ENCODE measurements at places on chromosomes 16 and 17. TPM values are rescaled to one million over a fixed set of nuclear protein-coding genes. Genes with fewer than 3 reads are reported as not detected.

The HOXB6 gene
- 8.8 TPM for polyA plus RNA-seq

The KRT39 gene
- not detected for polyA plus RNA-seq

The MNT gene
- polyA plus RNA-seq: 4.1 TPM

The TNS4 gene
- polyA plus RNA-seq: not detected

The NKD1 gene
- not detected for polyA plus RNA-seq

The TMEM220 gene
- polyA plus RNA-seq: 2.1 TPM

The SDR42E1 gene
- 0.08 TPM for polyA plus RNA-seq

The OTOA gene
- 0.05 TPM for polyA plus RNA-seq

The TERB1 gene
- not detected for polyA plus RNA-seq

The MYO15A gene
- polyA plus RNA-seq: 0.46 TPM

DNA sequence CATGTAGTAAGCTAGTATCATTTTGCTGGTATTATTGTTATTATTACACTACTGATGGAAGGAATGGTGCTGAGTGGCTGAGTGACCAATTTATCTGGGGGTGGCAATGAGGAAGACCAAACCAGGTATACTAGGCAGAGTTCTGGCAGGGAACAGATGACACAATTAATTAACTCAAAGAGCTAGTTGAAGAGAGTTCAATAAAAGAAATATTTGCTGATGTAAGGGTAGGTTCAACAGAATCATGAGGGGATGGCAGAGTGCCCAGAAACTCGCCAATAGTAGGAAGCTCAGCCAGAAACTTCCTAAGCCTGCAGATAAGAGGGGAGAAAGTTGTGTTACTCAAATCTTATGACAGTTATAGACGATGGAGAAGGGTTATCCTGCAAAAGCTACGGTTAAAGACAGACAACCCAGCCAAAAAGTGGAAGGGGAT lies 352.5 kb downstream of the KCNJ2 start:
- DNase-seq: peak; percentile 72

GRCh38 chr17:45729294-45729907 lies 54.7 kb upstream of the CRHR1 start:
- no peak for DNase-seq

- no peak for DNase-seq
Measured at GRCh38 chr17:58047376-58048150, 35.7 kb upstream of the DYNLL2 start.

DNA sequence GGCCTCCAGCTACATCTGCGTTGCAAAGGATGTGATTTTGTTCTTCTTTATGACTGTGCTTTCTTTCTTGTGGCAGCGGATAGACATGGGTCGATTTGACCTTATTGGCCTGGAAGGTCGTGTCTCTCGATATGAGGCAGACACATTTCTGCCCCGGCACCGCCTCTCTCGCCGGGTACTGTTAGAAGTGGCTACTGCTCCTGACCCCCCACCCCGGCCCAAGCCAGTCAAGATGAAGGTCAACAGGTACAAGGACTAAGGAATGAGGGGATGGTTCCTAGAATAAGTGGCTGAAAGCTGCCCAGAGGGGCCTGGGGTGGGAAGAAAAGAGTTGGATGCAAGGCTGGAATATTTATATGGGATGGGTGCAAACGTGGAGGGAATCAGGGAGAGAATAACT lies 21.1 kb downstream of the SRCAP start:
- no peak for DNase-seq

GRCh38 chr17:50501054-50501453 lies 7.2 kb upstream of the MYCBPAP start:
- peak; percentile 42 for DNase-seq

GRCh38 chr17:78250891-78251772 lies 19.7 kb downstream of the TMEM235 start:
- DNase-seq: peak; percentile 78

GRCh38 chr17:34598161-34598776 lies 18.9 kb downstream of the TMEM132E start:
- no peak for DNase-seq

DNA sequence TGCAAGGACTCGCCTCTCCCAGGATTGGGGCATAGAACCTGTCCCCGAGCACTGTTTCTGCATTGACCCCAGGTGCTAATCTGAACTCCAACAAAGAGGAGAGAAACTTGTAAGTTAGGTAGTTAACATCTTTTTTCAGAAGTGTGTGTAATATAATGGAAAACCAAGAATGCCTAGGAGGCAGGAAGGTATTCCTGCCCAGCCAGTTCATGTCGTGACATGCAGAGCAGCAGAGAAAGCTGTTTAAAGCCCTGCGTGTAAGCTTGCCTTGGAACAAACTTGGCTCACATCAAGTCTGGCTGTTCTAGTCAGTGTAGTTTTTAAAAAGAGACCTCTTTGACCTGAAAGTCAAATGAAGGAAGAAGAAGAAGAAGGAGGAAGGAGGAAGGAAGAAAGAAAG lies 2.1 kb upstream of the GNA13 start:
- DNase-seq: no peak

GRCh38 chr16:66084306-66084705 lies 282.2 kb upstream of the CDH5 start:
- DNase-seq: no peak

- DNase-seq: no peak
Measured at GRCh38 chr17:681738-682529, 32.7 kb downstream of the VPS53 start.

DNA sequence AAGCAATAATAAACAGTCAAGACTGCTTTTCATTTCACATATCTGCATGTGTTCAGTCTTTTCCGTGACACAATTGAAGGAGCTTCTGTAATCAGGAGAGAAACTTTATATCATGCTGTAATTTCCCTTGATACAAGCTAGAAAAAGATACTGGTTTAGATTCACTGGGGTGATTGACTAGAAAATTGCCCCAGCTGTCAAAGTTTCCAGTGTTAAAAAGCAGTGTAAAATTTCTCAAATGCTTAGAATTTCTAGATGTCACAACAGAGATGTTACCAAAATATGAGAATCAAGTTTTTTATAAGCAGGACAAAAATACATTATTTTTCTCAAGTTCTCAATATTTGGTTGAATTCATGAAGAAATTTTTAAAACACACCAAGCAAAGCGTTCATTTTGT lies 292.4 kb upstream of the HSBP1 start:
- no peak for DNase-seq

GRCh38 chr17:80259457-80260068 lies 1.1 kb upstream of the RNF213 start:
- DNase-seq: no peak

GRCh38 chr16:50821586-50821985 lies 79.7 kb downstream of the CYLD start:
- DNase-seq: no peak

- DNase-seq: no peak
Measured at GRCh38 chr16:28958216-28958615, 7.5 kb downstream of the NFATC2IP start.

DNA sequence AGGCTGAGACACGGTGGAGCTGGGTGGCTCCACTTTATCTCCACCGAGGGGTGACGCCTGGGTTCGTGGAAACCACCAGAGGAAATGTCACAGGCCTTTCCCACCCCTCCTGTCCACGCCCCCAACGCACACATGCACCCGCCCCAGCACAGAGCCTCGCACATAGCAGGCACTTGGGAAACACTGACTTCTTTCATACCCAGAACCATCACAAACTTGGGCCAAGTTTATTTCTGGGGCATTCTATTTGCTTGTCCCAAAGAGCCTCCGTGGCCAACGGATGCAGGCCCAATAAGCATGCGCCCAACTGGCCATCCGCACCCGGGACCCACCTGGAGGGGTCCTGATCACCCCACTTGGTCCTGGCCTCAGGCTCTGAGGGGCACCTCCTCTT lies 3.3 kb downstream of the BCAR1 start:
- no peak for DNase-seq

- no peak for DNase-seq
Measured at GRCh38 chr17:72259922-72260321, 139.1 kb downstream of the SOX9 start.

- DNase-seq: no peak
Measured at GRCh38 chr17:73343739-73344454, 32.1 kb upstream of the CDC42EP4 start.

GRCh38 chr16:78650339-78651074 lies 551.1 kb downstream of the WWOX start:
- DNase-seq: no peak

GRCh38 chr16:79690159-79690558 lies 89.6 kb upstream of the MAF start:
- no peak for DNase-seq

DNA sequence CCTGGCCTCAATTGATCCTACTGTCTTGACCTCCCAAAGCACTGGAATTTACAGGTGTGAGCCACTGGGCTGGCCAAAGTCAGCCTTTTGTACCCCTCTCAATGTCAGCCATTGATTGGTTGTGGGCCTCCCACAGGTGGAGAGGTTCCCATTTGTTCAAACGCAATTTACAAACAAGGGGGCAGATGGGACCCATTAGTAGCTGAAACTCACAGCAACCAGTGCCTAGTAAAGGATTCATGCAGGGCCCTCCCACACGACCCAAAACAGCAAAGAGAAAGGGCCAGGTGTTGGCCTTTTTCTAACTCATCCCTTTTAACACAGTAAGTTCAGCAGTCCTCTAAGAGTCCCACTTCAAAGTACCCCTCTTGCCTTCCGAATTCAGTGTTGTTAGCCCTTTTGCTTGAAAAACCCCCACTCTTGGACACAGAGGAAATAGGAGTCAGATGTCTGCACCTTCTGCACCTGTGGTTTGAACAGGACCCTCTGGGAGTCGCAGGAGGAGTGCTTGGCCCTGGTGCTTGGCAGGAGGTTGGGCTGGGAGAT lies 89.2 kb downstream of the PITPNC1 start:
- DNase-seq: no peak

GRCh38 chr16:2438121-2438520 lies 8.9 kb downstream of the CCNF start:
- no peak for DNase-seq

GRCh38 chr16:72847187-72848027 lies 200.5 kb downstream of the ZFHX3 start:
- peak; percentile 32 for DNase-seq

DNA sequence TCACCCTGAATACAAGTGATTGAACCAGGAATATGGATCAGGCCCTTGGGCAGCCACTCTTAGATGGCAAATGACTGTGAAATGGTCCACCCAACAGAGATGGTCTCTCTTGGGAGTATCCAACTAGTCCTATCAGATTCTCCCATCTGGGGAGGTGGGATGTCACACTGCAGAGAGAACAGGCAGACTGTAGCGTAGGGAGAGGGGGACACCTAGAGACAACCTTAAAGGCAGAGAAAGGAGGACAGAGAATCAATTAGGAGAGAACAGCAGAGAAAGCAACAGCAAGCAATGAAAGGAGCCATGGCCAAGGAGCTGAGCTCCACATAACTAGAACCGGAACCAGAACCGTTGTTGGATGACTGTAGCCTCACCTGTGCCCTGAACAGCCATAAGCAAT lies 37.2 kb downstream of the IQCK start:
- DNase-seq: no peak

DNA sequence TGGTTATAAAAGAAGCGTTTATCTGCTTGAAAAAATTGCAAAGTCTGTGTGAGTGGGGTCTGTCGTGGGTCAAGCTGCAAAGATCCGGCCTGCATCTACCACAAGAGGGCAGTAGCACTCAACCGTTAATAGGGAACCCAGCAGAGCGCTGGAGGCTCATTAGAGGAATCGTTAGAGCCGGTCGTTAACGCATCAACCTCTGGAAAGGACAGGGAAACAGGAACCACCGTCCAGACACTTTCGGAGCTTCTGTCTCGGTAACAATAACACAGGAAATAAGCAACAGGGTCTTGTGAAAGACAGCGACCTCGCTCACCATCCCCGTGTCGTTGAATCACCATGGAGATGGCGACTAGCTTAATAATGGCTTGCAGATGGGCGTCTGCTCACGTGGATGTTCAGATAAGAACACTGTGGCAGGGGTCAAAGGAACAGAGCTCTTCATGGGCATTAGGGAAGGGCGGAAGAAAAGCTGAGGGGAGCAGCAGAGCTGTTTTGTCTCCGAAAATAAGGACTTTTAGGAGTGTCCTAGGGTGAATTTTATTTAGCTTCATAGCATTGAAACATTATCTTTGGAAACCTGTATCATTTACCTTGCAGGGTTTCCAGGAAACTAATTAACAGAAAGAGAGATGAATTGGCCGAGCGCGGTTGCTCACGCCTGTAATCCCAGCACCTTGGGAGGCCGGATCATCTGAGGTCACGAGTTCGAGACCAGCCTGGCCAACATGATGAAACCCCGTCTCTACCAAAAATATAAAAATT lies 11.9 kb upstream of the NSRP1 start:
- DNase-seq: peak; percentile 85

GRCh38 chr17:76997981-76998531 lies 129.9 kb downstream of the MGAT5B start:
- no peak for DNase-seq

DNA sequence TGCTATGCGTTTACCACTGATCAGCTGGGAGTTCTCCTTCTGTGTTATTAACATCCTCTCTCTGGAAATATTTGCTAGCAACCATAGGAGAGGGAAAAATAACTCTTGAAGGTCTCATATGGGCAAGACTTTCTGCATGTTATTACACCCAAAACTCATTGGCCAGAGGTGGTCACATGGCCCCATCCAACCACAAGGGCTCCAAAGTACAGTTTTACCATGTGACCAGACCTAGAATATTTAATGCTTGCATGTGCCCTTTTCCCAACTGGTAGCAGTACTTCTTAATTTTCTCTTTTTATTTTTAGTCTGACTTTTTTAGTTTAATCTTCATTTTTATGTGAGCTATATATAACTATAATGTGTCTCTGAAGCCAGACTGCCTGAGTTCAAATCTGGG lies 141.0 kb upstream of the NOG start:
- no peak for DNase-seq

- no peak for DNase-seq
Measured at GRCh38 chr17:78802008-78802407, 19.9 kb upstream of the CYTH1 start.

- DNase-seq: no peak
Measured at GRCh38 chr17:46869296-46869695, 17.9 kb downstream of the WNT9B start.

DNA sequence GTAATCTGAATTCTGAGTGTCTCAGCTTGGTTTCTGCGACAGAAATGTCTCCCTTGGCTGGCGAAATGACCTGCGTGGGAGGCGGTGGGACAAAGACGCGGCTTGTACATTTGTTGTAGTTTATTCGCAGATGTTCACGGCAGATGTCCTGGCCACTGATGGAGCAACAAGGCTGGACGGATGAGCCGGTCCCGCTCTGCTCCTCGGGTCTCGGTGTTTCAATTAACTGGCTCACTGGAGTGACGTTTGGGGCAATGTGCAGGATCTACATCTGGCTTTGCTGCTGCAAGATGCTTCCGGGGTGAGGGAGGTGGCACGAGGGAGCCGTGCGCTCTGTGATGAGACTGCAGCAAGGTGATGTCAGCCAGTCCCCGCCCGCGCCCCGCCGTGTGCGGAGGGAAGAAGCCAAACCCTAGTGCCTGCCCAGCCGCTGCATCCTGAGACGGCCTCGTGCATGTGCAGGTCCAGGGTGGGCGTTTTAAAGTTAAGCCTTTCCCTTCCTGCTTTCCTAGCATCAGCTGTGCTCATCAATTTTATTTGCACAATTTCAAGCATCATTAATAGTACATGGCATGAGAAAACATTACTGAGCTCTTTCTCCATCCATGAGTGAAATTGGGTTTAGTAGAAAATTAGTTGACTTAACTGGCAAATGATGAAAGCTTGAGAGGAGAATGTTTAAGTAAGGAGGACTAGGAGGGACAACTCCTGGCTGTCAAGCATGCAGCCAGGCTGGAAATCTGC lies 44.4 kb downstream of the MGAT5B start:
- DNase-seq: no peak

GRCh38 chr17:33525186-33525585 lies 232.1 kb upstream of the ASIC2 start:
- DNase-seq: no peak

- no peak for DNase-seq
Measured at GRCh38 chr17:72370819-72371218, 250.0 kb downstream of the SOX9 start.
